ENCODE measurements at places on chromosomes 16 and 17. TPM values are rescaled to one million over a fixed set of nuclear protein-coding genes. Genes with fewer than 3 reads are reported as not detected.
A peak's percentile ranks its signal among the peaks of the same experiment; 100 is the strongest.

Gene MAPT
- total RNA-seq = 0.10 TPM

Gene LLGL2
- not detected for total RNA-seq

GRCh38 chr16:87140211-87141200 is 176.7 kb downstream of the C16orf95 start:
- DNase-seq = no peak

GRCh38 chr17:41404024-41404671 is 6.7 kb upstream of the KRT31 start:
- DNase-seq = peak; percentile 98

Gene CRK
- total RNA-seq = 82.8 TPM

- no peak for DNase-seq
Observed at GRCh38 chr17:34443619-34444469, 80.8 kb upstream of the CCL1 start.

DNA sequence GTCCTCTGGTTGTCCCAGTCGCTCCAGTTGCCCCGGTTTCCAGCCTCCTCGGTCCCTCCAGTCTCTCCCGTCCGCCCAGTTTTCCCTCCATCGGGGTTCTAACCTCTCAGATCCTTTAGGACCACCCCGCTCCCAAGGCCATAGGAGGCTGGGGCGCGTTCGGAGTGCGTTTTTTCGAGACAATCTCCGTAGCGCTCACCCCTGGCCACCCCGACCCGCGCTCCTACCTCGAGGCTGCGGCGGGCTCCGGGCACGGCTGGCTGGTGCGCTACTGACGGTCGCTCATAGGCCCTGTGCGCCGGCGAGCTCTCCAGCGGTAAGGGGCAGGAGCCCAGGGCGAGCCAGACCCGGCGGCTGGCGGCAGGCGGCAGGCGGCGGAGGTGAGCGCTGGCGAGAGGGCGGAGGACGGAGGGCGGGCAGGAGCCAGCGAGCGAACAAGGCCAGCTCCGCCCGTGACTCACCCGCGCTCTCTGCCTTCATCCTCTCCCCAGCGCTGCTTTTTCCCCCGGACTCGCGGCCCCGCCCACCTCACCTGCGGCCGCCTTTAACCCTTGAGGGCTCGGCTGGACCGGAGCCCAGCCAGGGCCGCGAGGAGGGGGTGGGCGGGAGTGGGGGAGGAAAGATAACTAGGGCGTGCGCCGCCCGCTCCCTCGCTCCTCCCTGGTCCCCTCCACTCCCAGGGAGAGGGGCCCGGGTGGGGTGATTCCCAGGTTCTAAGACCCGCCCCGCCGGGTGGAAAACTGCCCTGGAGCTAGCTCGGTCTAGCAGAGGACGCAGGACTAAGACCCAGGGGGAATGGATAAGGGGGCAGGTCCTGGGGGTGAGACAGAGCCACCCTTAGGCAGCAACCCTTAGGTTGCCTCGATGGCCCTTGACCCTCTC is at the start of gene SP6:
TSS of gene SP6 (minus strand) at position 472 of the 882 bp plus-strand sequence. CDS start 2,734 bp downstream, outside the sequence.
- peak; percentile 84 for DNase-seq

DNA sequence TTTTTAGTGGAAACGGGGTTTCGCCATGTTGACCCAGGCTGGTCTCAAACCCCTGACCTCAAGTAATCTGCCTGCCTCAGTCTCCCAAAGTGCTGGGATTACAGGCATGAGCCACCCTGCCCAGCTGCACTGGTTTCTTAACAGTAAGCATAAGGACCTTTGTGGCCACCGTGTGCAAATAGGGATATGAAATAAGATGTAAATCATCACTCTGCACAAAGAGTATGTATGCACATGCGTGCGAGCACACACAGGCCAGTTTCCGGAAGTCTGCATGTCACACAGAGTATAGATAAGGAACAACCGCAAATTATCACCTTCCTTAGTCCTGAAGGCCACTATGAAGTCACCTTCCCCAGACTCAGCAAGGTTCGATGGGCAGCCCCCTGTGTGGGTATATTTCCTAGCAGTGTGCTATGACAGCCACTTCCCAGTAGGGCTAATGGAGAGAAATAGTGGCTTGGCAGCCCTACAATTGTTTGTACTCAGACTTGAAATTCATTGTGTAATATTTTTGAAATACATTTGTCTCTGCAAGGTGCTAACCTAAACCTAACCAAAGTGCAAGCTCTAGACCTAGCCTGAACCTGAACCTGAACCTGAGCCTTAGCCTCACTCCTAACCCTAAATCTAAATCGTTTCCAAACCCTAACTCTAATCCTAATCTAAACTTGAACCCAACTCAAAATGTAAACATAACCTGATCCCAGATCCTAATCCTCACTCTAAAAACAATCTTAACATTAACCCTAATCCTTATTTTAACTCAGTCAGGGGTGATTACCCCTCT is 48.4 kb upstream of the SKAP1 start:
- DNase-seq = no peak
